ENCODE measurements at places on chromosomes 6 and 20. TPM values are rescaled to one million over a fixed set of nuclear protein-coding genes. Genes with fewer than 3 reads are reported as not detected.

DNA sequence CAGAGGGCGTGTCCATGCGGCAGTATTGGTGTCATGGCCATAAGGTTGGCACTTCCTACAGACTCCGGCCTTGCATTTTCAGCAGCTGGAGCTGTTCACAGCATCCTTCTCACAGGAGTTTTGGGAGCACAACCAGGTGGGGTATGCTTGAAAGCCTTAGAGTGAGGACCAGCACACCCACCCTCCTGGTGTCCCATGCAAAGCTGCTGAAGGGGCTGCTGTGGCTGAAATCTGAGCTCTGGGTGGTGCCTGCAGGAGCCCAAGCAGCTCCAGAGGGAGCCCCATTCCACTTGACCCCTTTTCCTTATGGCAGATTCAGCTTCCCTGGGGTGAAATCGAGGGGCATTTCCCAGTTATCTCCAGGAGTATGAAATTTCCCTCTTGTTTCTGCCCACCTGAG is 74.0 kb upstream of the BHLHE23 start:
- H3K27me3 ChIP-seq, result no peaks in the 10 kb centered on the region
- no peaks in the 10 kb centered on the region for H3K4me1 ChIP-seq

- H3K4me1 ChIP-seq, result peaks cover 5% of the 10 kb centered on the region
- H3K4me3 ChIP-seq, result no peak overlapping the region
- no peaks in the 10 kb centered on the region for H3K27me3 ChIP-seq
- no peaks in the 10 kb centered on the region for H3K36me3 ChIP-seq
- H3K27ac ChIP-seq, result no peak overlapping the region
- no peak for DNase-seq
Observed at GRCh38 chr20:51715856-51716185, 52.4 kb downstream of the ATP9A start.

DNA sequence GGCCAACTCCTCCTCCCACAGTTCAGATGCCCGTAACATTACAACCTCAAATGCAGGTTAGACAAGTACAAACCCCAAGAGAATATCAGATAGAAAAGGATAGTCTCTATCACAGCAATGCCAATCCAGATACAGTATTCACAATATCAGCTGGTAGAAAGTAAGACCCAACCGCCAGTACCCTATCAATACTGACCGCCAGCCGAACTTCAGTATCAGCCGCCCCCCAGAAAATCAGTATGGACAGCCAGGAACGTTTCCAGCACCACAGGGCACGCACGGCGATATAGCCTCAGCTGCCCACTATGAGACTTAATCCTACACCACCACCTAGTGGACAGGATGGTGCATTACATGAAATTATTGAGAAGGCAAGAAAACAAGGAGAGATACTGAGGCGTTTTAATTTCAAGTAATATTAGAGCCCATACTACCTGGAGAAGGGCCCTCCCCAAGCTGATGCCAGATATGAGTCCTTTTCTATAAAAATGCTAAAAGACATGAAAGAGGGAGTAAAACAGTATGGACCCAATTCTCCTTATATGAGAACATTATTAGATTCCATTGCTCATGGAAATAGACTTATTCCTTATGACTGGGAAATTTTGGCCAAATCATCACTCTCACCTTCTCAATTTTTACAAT is 17.6 kb upstream of the EIF2S2 start:
- DNase-seq, result peak; percentile 64
- no peaks in the 10 kb centered on the region for H3K36me3 ChIP-seq
- H3K4me3 ChIP-seq, result peak overlapping the region; percentile 11
- H3K4me1 ChIP-seq, result peaks cover 5% of the 10 kb centered on the region
- no peak overlapping the region for H3K27ac ChIP-seq

DNA sequence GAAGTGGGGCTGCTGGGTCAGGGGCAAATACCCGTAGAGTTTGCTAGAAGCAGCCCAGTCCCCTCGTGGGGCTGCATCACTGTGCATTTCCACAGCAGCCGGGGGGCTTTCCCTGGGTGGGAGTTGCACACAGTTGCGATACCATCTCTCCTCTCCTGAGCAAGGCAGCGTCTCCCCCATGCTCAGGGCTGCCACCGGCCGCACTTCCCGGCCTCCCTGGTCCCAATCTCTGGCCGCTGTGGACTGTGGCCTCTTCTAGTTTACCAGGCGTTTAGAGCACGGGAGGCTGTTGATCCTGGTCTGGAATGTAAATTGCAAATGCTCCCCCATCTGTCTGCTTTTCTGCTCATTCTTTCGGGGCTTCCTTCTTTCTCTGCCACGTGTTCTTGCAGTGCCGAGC is 31.1 kb downstream of the OSBPL2 start:
- peaks cover 89% of the 10 kb centered on the region for H3K36me3 ChIP-seq
- no peak for DNase-seq
- no peak overlapping the region for H3K27ac ChIP-seq
- no peaks in the 10 kb centered on the region for H3K4me1 ChIP-seq
- no peak overlapping the region for H3K4me3 ChIP-seq
- H3K27me3 ChIP-seq, result no peaks in the 10 kb centered on the region

- H3K4me3 ChIP-seq, result no peak overlapping the region
- DNase-seq, result no peak
- no peaks in the 10 kb centered on the region for H3K27me3 ChIP-seq
- H3K36me3 ChIP-seq, result no peaks in the 10 kb centered on the region
- peaks cover 9% of the 10 kb centered on the region for H3K4me1 ChIP-seq
- H3K27ac ChIP-seq, result no peak overlapping the region
Observed at GRCh38 chr6:156949376-156949775, 172.2 kb downstream of the ARID1B start.

- H3K27ac ChIP-seq, result no peak overlapping the region
- H3K4me3 ChIP-seq, result no peak overlapping the region
- H3K4me1 ChIP-seq, result no peaks in the 10 kb centered on the region
- H3K36me3 ChIP-seq, result no peaks in the 10 kb centered on the region
- no peak for DNase-seq
Observed at GRCh38 chr6:130797061-130797460, 30.1 kb upstream of the SMLR1 start.

- no peak overlapping the region for H3K27ac ChIP-seq
- peak; percentile 49 for DNase-seq
- H3K4me1 ChIP-seq, result no peaks in the 10 kb centered on the region
- no peaks in the 10 kb centered on the region for H3K27me3 ChIP-seq
- peaks cover 8% of the 10 kb centered on the region for H3K36me3 ChIP-seq
Observed at GRCh38 chr20:5090191-5090590, 29.6 kb downstream of the PCNA start.

DNA sequence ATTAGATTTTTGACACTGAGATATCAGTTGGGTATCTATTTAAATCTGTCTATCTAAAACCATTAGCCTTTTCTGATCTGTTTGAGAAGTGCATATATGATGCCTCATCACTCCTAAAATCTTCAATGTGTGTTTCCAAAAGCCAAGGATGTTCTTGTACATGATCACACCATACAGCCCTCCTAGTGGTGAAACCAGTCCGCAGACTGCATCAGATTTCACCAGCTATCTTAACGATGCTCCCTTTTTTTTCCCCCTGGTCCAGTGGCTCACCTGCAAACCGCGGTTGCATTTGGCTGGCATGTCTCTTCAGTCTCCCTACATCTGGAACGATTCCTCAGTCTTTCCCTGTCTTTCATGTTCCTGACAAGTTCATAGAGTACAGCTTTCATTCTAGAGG is 4.0 kb downstream of the KIZ start:
- no peak overlapping the region for H3K27ac ChIP-seq
- H3K4me1 ChIP-seq, result peaks cover 22% of the 10 kb centered on the region
- H3K36me3 ChIP-seq, result peaks cover 29% of the 10 kb centered on the region
- no peaks in the 10 kb centered on the region for H3K27me3 ChIP-seq
- no peak overlapping the region for H3K4me3 ChIP-seq
- DNase-seq, result no peak

DNA sequence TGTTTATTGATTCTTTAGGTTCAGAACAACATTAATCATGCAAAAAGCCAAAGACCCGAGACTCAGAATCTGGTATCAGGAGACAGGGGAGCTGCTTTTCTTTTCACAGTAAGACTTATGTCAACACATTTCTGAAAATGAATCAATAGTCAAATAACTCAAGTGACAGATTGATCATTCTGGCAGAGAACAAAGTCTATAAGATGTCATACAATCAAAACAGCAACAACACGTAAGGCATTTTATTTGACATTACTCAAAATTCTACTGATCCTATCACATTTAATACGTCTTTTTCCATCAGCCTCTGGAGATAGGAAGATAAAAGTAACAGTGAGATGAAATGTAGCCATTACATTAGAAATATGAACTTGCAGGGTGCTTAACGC is 93.4 kb upstream of the EEF1E1 start:
- H3K27me3 ChIP-seq, result no peaks in the 10 kb centered on the region
- H3K4me1 ChIP-seq, result no peaks in the 10 kb centered on the region
- no peak overlapping the region for H3K27ac ChIP-seq
- H3K36me3 ChIP-seq, result no peaks in the 10 kb centered on the region
- no peak for DNase-seq

GRCh38 chr6:31576897-31577578 is 1.7 kb downstream of the TNF start:
- peak overlapping the region; percentile 57 for H3K27ac ChIP-seq
- DNase-seq, result no peak
- H3K4me1 ChIP-seq, result peaks cover 34% of the 10 kb centered on the region

DNA sequence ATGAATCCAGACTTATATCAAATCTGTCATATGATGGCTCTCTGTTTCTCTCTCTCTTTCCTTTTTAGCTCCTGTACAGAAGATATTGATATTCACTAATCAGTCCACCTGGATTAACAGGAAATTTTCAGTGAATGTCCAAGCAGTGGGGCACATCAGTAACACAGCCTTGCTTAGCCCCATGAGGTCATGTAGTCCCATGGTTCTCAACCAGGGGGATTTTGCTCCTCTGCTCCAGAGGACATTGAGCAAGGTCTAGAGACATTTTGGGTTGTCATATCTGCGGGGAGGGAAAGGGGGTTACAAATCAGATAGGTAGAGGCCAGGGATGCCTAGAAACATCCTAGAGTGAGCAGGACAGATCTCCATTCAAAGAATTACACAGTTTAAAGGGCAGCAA is 810 bp downstream of the GSTA1 start:
- H3K27ac ChIP-seq, result no peak overlapping the region
- no peak for DNase-seq
- H3K27me3 ChIP-seq, result no peaks in the 10 kb centered on the region
- no peaks in the 10 kb centered on the region for H3K36me3 ChIP-seq

DNA sequence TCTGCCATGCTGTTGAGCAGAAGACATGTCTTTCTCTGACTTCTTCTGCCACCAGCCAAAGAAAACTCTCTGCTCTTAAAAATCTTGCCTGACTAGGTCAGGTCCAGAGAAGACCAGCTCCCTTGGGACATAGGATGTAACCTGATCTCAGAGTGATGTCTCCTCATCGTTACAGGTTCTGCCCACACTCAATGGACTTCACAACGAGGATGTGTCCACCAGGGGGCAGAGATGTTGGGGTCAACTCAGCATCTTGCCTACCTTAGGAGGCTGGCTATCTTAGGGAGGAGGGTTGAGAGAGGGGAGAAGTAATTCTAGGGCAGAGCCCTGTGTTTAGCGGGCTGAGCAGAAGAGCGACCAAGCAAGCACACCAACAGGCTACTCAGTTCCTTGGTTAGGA is 207.6 kb upstream of the CDH4 start:
- no peaks in the 10 kb centered on the region for H3K27me3 ChIP-seq
- H3K4me3 ChIP-seq, result no peak overlapping the region
- H3K4me1 ChIP-seq, result no peaks in the 10 kb centered on the region
- no peaks in the 10 kb centered on the region for H3K36me3 ChIP-seq
- H3K27ac ChIP-seq, result no peak overlapping the region

DNA sequence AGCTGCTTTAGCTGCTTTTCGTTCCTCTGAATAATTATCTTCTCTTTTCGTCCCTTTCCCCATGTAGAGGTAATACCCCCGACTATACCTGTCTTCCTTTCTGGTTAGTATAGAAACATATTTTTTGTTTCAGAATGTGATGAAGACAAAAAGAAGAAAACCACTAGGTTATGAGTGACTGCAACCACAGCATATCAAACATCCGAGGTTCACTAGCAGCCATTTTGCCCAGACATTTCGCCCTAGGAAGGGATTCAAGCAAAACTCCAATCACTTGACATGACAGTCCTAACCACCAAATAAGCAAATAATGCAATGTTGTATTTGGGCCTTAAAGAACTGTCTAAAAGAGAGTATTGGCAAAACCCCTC is 9.4 kb downstream of the SNX5 start:
- H3K4me1 ChIP-seq, result peaks cover 66% of the 10 kb centered on the region
- no peaks in the 10 kb centered on the region for H3K27me3 ChIP-seq
- H3K36me3 ChIP-seq, result peaks cover 31% of the 10 kb centered on the region
- no peak for DNase-seq
- peak overlapping the region; percentile 60 for H3K27ac ChIP-seq

The TREML2 gene
- polyA plus RNA-seq, result not detected

The NPBWR2 gene
- not detected for polyA plus RNA-seq

The RAB44 gene
- 0.23 TPM for polyA plus RNA-seq

The NRSN1 gene
- 0.25 TPM for polyA plus RNA-seq

The SLC22A7 gene
- not detected for polyA plus RNA-seq

The SLC24A3 gene
- polyA plus RNA-seq, result 2.4 TPM

The JPH2 gene
- polyA plus RNA-seq, result 9.1 TPM
